Central memory CD4-positive, alpha-beta T cell (primary cell): ENCODE measurements at places on chromosomes 3 and 15.

DNA sequence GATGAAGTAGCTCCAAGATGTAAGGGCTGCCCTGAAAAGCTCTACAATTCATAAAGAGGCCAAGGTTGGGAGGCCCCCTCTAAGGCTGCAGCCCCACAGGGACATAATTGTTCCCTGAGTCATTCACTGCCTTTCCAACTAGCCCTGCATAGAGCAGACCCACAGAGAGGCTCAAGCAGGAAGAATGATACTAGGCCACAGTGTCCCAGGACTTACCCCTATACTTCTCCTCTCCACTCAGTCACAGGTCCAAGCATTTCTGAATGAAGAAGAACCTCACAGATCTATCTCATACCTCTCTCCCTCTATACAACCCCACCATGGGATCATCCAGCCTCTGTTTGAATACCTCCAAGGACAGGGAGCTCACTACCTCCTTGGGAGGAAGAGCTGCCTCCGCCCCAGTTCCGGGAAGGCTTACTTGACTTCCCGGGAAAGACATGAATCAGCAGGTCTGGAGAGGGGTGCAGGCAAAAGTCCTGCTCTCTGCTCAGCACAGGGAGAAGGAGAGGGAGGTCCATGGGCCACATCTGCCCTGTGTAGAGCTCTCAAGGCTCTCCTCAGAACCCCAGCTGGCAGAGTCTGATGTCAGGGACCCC lies 6.9 kb upstream of the SKIC8 start:
- no peak for DNase-seq

- DNase-seq, result no peak
Observed at GRCh38 chr3:178479860-178480259, 56.4 kb upstream of the KCNMB2 start.

DNA sequence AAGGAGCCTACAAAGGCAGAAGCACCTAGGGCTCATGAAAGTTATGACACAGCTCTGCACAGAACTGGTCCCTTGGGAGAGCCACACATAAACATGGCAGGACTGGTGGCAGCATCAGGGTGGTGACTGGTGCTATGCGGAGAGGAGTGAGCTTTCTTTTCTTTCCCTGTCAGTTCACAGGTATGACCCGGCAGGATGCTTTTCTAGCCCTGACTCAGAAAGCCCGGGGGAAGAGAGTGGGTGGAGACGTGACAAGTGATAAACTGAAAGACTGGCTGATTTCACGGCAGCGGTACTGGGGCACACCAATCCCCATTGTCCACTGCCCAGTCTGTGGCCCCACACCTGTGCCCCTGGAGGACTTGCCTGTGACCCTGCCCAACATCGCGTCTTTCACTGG lies 103.0 kb downstream of the LARS2 start:
- DNase-seq, result no peak

DNA sequence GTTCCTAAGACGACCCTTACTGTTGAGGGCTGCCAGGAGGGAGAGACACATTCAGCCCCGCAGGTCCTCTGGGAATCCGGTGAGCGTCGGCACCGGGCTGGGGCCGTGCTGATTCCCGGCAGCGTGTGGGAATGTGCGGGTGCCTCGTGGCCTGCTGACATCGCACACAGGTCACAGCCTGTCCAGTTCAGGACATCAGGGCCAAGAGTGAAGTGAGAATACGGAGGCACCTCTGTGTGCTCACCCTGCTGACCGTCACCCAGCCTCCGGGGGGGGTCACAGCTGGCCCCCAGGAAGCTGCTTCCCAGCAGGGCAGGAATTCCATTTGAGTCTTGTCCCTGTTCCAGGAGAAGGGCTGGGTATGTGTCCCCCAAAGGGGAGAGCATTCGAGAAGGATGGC lies 53.6 kb downstream of the PGPEP1L start:
- no peak for DNase-seq

GRCh38 chr15:100734586-100734985 lies 132.2 kb downstream of the ASB7 start:
- no peak for DNase-seq

- no peak for DNase-seq
Observed at GRCh38 chr3:187838016-187838540, 92.8 kb upstream of the BCL6 start.

DNA sequence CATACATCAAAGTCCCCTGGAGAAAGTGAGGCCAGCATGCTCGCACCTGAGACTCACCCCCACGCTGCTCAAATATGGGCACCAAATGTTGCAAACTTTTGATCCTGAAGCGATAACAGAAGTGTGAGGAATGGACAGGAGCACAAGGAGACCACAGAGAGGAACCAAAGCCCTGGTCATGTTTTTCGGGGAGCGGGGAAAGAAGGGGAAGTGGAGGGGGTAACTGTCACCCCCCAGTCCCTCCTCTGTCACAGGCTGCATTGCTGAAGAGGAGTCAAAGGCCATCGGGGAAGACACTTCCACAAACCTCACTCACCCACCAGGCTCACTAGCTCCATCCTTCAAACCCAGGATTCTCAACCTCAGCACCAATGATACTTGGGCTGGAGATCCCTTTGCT lies 182.4 kb downstream of the UACA start:
- DNase-seq, result no peak
